Endodermal cell (in vitro differentiated cells): ENCODE measurements at places on chromosomes 7 and 10. TPM values are rescaled to one million over a fixed set of nuclear protein-coding genes. Genes with fewer than 3 reads are reported as not detected.

DNA sequence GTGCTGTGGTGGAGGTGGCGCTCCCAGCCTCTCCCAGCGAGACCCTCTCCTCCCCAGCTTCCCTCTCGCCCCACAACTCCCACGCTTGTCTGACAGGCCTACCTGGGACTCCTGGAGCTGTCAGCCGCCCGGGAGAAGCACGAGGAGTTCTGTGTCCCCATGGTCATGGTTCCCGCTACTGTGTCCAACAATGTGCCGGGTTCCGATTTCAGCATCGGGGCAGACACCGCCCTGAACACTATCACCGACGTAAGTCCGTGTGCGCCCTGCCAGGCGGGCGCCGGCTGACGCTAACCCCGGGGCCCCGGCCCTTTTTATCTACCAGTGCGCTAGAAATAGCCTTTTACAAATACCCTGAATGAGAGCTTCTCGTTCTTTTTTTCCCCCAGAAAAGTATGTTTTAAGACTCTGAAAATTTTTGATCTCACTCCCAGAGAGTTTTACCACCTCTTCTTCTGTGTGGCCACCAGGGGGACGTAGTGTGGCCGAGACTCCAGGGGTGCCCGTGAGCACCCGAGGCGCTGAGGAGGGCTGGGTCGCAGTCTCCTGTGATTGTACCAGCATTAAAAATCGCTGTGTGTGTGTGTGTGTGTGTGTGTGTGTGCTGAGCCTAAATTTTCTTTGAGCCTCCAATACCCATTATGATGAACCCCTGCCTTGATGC lies 52.6 kb downstream of the PFKP start:
- DNase-seq = peak; percentile 70
- H3K36me3 ChIP-seq = peaks cover 14% of the 10 kb centered on the region
- no peak overlapping the region for H3K27ac ChIP-seq
- H3K27me3 ChIP-seq = no peaks in the 10 kb centered on the region

DNA sequence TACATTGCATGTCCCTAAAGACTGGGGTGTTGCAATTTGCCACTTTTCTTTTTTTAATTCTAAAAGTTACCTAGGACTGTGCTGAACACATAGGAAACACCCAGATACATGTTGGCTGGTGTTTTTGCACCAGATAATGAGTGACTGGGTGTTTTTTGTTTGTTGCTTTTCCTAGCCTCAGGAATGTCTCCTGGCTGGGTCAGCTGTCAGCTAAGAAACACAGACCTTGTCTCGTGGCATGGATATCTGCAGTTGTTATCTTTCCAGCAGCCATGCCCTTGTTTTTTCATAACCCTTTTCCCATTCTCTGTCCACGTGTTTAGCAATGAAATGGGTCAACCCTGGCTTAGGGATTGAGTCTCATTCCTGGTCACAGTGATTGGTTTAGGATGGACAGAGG lies 433.9 kb upstream of the ZMIZ1 start:
- no peaks in the 10 kb centered on the region for H3K27me3 ChIP-seq
- no peaks in the 10 kb centered on the region for H3K36me3 ChIP-seq
- H3K4me1 ChIP-seq = peaks cover 6% of the 10 kb centered on the region
- DNase-seq = no peak
- no peak overlapping the region for H3K4me3 ChIP-seq
- no peak overlapping the region for H3K27ac ChIP-seq

DNA sequence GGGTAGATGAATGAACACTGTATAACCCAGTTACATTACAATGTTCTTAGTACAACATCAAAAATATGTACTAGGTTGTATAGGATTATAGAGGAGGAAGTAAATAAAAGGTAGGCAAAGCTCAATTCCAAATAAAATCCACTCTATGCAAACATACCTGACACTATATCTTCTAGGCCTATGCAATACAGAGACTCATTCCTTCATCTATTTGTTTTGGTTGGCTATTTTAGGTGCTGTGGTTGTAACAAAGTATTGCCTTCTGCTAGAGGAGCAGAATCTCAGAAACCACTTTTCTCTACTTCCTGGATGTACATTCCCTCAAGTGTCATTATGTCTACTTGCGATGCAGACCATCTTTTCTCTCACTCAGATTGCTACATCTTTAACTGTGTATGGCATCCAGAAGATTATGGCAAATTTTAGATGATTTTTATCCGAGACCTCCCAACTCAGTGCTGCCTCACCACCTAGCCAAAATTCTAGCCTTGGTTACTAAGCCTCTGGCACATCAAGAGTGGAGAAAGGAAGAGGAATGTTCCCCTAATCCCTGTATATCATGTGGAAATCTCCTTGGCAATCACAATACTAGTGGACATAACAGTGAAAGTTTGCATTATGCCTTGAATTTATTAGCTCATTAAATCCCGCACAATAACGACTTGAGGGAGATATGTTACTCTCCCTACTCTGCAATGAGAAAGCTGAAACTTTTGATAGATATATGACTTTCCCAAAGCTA lies 5.5 kb upstream of the TFPI2 start:
- no peak for DNase-seq
- peaks cover 16% of the 10 kb centered on the region for H3K27me3 ChIP-seq
- H3K27ac ChIP-seq = no peak overlapping the region
- H3K36me3 ChIP-seq = no peaks in the 10 kb centered on the region

- H3K27me3 ChIP-seq = no peaks in the 10 kb centered on the region
- H3K4me1 ChIP-seq = no peaks in the 10 kb centered on the region
- H3K36me3 ChIP-seq = no peaks in the 10 kb centered on the region
- no peak for DNase-seq
Observed at GRCh38 chr10:44425466-44425865, 40.6 kb upstream of the CXCL12 start.

DNA sequence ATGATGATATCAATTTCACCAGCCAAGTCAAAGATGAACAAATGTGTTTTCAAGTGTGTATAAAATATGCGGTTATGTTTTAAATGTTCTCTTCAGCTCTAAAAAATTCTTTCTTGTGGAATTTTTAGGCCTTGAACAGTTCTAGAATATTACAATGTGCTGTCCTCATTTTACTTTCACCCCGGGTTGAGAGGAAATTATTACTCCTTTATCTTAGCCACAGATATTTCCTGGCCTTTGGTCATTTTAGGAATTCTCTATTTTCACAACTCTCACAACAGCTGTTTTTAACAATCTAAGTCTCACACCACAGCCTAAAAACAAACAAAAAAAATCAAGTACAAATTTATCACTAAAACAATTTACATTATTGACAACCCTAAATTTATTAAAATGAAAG lies 112.2 kb upstream of the HGF start:
- H3K4me1 ChIP-seq = no peaks in the 10 kb centered on the region
- H3K27ac ChIP-seq = no peak overlapping the region
- no peak for DNase-seq
- no peak overlapping the region for H3K4me3 ChIP-seq

DNA sequence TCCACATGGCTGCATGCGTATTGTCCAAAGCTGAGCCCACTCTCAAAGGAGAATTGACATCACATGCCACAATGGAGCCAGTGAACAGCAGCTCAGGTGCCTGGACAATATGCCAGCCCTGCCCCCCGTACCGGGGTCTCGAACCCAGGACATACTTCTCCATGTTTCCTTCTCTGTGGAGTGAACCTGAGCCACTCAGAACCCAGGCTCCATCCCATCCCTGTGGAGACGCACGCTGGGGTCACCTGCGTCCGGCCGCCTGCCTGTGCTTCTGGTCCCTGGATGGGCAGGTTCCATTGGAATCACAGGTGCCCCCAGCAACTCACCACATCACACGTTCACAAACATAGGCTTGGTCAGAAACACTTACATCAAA lies 229.8 kb downstream of the DNAJB6 start:
- no peak overlapping the region for H3K27ac ChIP-seq
- no peaks in the 10 kb centered on the region for H3K36me3 ChIP-seq
- no peaks in the 10 kb centered on the region for H3K4me1 ChIP-seq

DNA sequence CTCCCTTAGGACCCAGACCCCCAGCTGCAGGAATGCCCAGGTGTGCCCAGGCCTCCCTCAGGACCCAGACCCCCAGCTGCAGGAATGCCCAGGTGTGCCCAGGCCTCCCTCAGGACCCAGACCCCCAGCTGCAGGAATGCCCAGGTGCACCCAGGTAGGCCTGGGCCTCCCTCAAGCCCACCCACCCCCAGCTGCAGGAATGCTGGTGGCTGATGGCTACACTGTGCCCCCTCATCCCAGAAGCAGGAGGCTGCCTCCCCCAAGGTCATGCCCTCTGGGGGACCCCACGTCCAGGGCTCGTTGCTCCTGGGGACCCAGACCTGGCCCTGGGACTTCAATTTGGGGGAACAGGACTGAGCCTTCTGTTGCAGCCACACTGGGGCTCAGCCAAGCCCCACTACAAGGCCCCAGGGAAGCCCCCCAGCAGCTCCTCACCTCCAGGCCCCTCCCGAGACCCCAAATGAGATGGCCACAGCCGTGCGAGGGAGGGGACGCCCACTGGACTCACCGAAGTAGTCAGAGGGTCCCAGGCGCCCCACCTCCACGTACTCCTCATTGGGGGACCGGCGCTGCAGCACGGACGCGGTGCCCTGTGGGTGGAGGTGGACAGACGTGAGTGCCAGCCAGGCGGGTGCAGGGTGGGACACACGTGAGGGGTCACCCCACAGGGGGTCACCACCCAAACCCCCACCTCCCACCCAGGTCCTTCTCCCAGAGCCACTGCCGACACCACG lies 31.4 kb upstream of the PDGFA start:
- H3K27ac ChIP-seq = no peak overlapping the region
- H3K4me1 ChIP-seq = no peaks in the 10 kb centered on the region
- no peak overlapping the region for H3K4me3 ChIP-seq
- no peaks in the 10 kb centered on the region for H3K27me3 ChIP-seq
- no peaks in the 10 kb centered on the region for H3K36me3 ChIP-seq
- DNase-seq = no peak

GRCh38 chr7:33698692-33699128 lies 206.6 kb upstream of the BMPER start:
- no peaks in the 10 kb centered on the region for H3K36me3 ChIP-seq
- H3K4me1 ChIP-seq = no peaks in the 10 kb centered on the region
- no peak for DNase-seq

GRCh38 chr7:28106321-28106829 lies 74.2 kb downstream of the JAZF1 start:
- H3K36me3 ChIP-seq = no peaks in the 10 kb centered on the region
- no peaks in the 10 kb centered on the region for H3K27me3 ChIP-seq
- H3K4me3 ChIP-seq = no peak overlapping the region
- H3K4me1 ChIP-seq = peaks cover 9% of the 10 kb centered on the region
- H3K27ac ChIP-seq = no peak overlapping the region
- no peak for DNase-seq

The CCL26 gene
- total RNA-seq = 2.2 and 2.9 TPM in 2 replicates

The TRIM4 gene
- total RNA-seq = 11.1 to 14.6 TPM (median 13.2 TPM) in 3 replicates

The ITPRID1 gene
- total RNA-seq = 3.8 to 5.6 TPM (median 4.6 TPM) in 3 replicates
